ENCODE measurements at places on chromosomes 16 and 17. TPM values are rescaled to one million over a fixed set of nuclear protein-coding genes. Genes with fewer than 3 reads are reported as not detected.

DNAAF8 gene
- polyA plus RNA-seq = 0.36 TPM

TMEM98 gene
- not detected for polyA plus RNA-seq

CYGB gene
- polyA plus RNA-seq = not detected

POLR3K gene
- 11.8 TPM for polyA plus RNA-seq

OR4D1 gene
- polyA plus RNA-seq = not detected

METRN gene
- polyA plus RNA-seq = 0.97 TPM

SLC13A2 gene
- polyA plus RNA-seq = not detected

FOXO3B gene
- not detected for polyA plus RNA-seq

SCGB1C2 gene
- not detected for polyA plus RNA-seq

NSF gene
- 63.2 TPM for polyA plus RNA-seq

LRRC36 gene
- 0.92 TPM for polyA plus RNA-seq

ZNF267 gene
- polyA plus RNA-seq = 5.8 TPM

CDH1 gene
- not detected for polyA plus RNA-seq

MARVELD3 gene
- 0.12 TPM for polyA plus RNA-seq

APRT gene
- 123 TPM for polyA plus RNA-seq

PRAC1 gene
- not detected for polyA plus RNA-seq

SPN gene
- 46.6 TPM for polyA plus RNA-seq

CLEC19A gene
- polyA plus RNA-seq = not detected

PTX4 gene
- not detected for polyA plus RNA-seq

ACSM5 gene
- 0.33 TPM for polyA plus RNA-seq

KRTAP3-2 gene
- not detected for polyA plus RNA-seq

SEC14L5 gene
- polyA plus RNA-seq = 0.03 TPM

TNS4 gene
- not detected for polyA plus RNA-seq

CDC42EP4 gene
- 9.9 TPM for polyA plus RNA-seq

EVPL gene
- not detected for polyA plus RNA-seq

ICAM2 gene
- polyA plus RNA-seq = 174 TPM

LITAFD gene
- not detected for polyA plus RNA-seq

PIGW gene
- polyA plus RNA-seq = 3.1 TPM

LUC7L3 gene
- 14.6 TPM for polyA plus RNA-seq

GINS2 gene
- 0.13 TPM for polyA plus RNA-seq

NPIPA1 gene
- polyA plus RNA-seq = 56.0 TPM

CRYBA1 gene
- not detected for polyA plus RNA-seq

NPIPA5 gene
- not detected for polyA plus RNA-seq

C16orf95 gene
- 1.2 TPM for polyA plus RNA-seq

CHRNE gene
- polyA plus RNA-seq = 2.1 TPM

IRX3 gene
- polyA plus RNA-seq = not detected

ANKRD40CL gene
- not detected for polyA plus RNA-seq

CCT6B gene
- 1.8 TPM for polyA plus RNA-seq

KIF18B gene
- not detected for polyA plus RNA-seq

KRTAP9-8 gene
- polyA plus RNA-seq = not detected

HYDIN gene
- polyA plus RNA-seq = not detected

SKAP1 gene
- 0.52 TPM for polyA plus RNA-seq

SULT1A3 gene
- 28.3 TPM for polyA plus RNA-seq

CLEC18B gene
- polyA plus RNA-seq = not detected

SPATA2L gene
- polyA plus RNA-seq = 15.1 TPM
